MCF 10A (cell line): ENCODE measurements at places on chromosomes 11 and 22. TPM values are rescaled to one million over a fixed set of nuclear protein-coding genes. Genes with fewer than 3 reads are reported as not detected.

The SNX32 gene
- total RNA-seq = not detected in 2 replicates

The OR5M3 gene
- total RNA-seq = not detected in 2 replicates

The HTR3B gene
- total RNA-seq = not detected in 2 replicates

The RFPL3 gene
- not detected in 2 replicates for total RNA-seq

The JAML gene
- total RNA-seq = 0.10 TPM in 1 of 2 replicates, not detected in the other

The ACR gene
- not detected in 2 replicates for total RNA-seq

The LYVE1 gene
- total RNA-seq = not detected in 2 replicates

The OR5L2 gene
- total RNA-seq = not detected in 2 replicates

The UBQLN3 gene
- total RNA-seq = not detected in 2 replicates

The SPI1 gene
- not detected in 2 replicates for total RNA-seq

The TSPAN18 gene
- 0.47 and 0.77 TPM in 2 replicates for total RNA-seq

The C11orf42 gene
- not detected in 2 replicates for total RNA-seq

The SMTNL1 gene
- not detected in 2 replicates for total RNA-seq

The OSBP2 gene
- total RNA-seq = 276 and 338 TPM in 2 replicates

The RASSF10 gene
- not detected in 2 replicates for total RNA-seq

The KCNJ5 gene
- total RNA-seq = not detected in 2 replicates

The LRRN4CL gene
- total RNA-seq = 0.42 and 0.81 TPM in 2 replicates
